Activated CD4-positive, alpha-beta T cell treated with anti-CD3 and anti-CD28 coated beads, Interleukin-2, amount 10 ng/mL, durations not matched to agents 7 days and 5 days (primary cell): ENCODE measurements at places on chromosomes 2 and 18.

- DNase-seq: no peak
Observed at GRCh38 chr2:102063487-102063911, 71.7 kb downstream of the IL1R2 start.

DNA sequence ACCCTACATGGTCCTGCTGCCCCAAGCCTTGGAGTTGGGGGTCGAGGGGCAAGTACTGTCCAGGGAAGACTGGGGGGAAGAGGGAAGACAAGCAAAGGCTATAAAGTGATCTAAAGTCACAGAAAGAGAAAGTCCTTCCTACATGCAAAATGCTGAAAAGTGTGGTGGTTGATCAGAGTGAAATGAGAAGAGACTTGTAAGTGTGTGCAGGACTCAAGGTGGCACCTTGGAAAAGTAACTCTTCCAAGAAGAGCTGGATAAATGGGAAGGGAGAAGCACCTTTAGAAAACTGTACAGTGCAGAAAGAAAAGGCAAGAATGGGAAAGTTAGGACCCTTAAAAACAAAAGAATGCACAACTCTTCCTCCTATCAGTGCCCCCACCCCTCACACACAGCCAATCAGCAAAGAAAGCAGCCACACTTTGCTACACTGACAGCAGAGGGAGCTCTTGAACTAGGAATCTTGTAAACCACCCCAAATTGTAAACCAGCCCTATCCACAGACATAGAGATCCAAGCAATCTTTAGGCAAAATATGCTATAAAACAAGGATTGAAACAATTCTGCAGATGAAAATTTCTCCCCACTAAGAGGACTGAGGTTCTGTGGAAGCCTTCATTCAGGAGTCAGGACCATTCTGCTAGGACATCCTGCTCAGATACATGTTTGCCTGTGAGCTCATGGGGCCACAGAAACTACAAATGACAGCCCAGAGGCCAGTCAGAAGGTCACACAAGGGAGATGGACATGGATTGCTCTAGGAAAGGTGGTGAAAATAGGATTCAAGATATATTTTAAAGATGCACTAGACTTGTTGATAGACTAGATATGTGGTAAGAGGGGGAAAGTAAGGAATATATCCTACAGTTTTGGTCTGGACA, 146.4 kb downstream of the FTCDNL1 start:
- peak; percentile 31 for DNase-seq

DNA sequence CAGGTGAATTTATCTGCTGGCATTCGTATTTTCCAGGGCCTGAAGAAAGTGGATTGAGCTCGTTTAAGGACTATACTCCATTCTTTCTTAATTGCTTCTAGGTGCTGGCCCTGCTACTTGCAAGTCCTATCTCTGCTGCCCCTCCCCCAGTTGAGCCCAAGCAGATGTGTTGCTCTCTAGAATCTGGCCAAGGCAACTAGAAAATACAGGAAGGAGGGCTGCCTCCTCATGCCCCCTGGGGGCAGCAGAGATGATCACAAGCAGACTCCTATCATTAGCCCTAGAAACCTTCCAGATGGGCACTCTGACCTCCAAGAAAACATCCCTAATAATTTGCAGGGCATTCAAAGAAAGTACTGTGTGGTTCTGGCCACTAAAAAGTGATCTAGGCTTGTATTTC, 72.5 kb upstream of the CYP26B1 start:
- no peak for DNase-seq

GRCh38 chr2:43265001-43265400, 38.6 kb upstream of the ZFP36L2 start:
- no peak for DNase-seq

DNA sequence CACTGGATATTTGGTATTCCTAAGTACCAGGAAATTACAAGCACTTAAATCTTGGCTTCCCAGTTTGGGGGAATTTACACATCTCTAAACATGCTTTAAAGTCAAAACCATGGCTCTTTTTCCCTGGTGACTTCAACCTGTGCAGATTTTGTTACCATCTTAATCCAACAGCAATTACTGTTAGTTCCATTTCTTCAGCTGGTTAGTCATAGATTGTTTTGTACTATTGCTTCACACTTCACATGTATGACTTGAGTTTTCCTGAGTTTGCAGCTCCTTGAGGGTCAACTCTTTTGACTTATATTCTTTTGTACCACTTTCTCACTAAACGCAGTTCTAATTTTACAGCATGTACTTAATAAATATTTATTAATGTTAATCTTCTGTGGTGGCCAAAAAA, 203.4 kb upstream of the RND3 start:
- DNase-seq: no peak

- no peak for DNase-seq
Observed at GRCh38 chr2:145108959-145109710, 589.2 kb upstream of the ZEB2 start.

- no peak for DNase-seq
Observed at GRCh38 chr2:160934991-160935390, 225.2 kb upstream of the TANK start.

DNA sequence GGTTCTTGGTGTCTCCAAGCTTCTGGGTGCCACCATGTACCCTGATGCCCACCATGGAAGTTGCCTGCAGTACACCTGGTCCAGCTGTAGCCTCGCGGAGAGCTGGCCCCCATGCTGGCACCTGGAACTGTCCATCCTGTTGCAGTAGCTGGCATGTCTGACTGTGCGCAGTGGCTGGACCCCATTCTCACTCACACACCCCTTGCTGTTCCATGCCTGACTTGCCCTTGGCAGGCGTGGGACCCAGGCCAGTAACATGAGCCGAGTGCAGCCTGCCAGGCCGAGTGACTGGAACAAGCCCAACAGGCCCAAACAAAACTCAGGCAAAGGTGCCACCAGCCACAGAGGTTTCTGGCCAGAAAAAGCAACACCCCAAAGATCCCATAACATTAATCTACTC, 73.8 kb downstream of the NEURL3 start:
- no peak for DNase-seq

- no peak for DNase-seq
Observed at GRCh38 chr2:28047681-28048080, 157.2 kb downstream of the BABAM2 start.

DNA sequence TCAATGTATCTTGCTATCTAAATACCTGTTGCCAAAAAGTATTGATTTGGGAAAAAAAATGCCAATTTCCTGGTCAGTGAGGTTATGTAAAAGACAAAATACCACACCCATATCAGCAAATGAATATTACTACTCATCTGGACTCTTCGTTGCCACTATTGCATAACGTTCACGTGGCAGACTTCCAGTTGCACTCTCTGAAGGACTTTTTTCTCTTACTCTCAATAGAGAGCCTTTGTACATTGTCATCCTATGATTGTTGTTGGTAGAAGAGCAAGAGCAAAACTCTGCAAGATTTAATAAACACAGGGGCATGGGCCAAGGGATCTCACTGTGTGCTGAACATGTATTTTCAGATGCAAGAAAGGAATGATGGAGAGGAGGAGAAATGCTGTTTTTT, 689.8 kb downstream of the MBD2 start:
- no peak for DNase-seq

DNA sequence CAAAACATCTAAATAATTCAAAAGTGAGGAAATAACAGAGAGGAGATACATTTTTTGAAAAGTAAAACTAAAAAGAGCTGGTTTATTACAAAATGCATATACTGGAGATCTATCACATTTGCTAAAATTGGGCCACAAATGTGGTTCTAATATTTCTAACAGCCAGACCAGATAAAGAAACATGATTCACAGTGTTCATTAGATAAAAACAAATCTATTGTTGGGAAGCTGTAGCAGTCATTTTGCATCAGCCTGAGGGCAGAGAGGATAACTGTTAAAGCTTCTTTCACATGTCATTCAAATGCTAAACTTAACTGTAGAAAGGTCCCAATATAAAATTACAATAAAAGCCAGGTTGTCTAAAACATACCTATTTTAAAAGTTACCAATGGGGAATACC, 148.3 kb downstream of the GULP1 start:
- DNase-seq: no peak

GRCh38 chr2:102622646-102623045, 3.3 kb downstream of the SLC9A2 start:
- DNase-seq: no peak

GRCh38 chr18:70289351-70290312, 787 bp downstream of the SOCS6 start:
- DNase-seq: peak; percentile 8

- DNase-seq: no peak
Observed at GRCh38 chr2:33104726-33105125, 158.0 kb downstream of the LTBP1 start.

- no peak for DNase-seq
Observed at GRCh38 chr18:48171490-48172188, 237.5 kb downstream of the ZBTB7C start.

DNA sequence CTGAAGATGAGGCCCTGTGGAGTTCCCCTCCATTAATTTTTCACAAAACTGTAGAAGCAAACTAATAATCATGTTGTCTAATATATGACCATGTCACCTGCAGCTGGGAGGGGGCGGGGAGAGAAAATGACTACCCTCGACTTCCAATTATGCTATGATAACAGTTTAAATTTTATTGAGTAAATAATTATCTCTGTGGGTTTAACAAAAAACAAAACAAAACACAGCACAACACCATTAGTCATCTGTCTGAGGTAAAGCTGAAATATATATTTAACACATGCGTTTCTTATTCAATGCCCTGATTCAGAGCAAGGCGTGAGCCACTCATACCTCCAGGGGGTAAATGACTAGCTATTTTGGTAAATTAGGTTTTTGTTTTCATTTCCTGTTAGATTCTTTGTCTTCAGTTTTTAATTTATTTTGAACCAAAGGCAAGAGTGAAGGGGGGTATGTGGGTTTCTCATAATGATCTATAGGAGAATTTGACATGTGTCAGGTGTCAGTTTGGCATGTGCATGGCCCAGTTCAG, 77.4 kb upstream of the ZCCHC2 start:
- no peak for DNase-seq

DNA sequence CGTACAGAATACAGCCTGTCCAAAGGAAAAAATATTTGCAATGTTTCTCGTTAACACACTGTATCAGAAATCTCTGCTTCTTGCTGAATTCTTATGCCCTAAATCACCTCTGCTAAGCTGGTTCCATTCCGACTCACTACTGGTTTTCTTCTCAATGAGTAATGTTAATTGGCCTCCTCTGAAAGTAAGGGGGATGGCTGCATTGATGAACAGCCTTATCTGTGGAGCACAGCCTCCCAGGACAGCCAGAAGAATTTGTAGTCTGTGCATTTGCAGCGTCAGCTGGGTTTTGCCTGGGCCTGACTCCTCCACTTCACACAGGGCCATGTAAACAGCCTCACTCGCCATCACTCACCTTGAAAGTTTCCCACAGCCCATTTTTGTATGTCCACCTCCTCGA, 127.7 kb downstream of the RNF152 start:
- DNase-seq: no peak

DNA sequence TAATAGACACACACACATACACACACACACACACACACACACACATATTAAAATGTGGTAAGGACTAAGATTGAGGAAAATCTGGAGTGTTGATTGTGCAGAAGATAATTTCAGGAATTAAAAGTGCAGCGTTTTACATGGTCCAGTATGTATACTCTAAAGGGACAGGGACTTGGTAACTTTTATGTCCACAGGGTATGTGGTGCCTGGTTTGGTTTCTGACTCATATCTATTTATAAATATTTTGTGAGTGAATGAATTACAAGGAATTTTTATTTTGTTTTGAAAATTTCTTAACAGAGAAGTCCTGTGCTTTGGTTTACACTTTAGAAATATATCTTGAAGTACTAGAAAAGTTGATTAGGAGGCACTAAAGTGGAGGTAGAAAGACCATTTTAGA, 287.7 kb upstream of the NXPH2 start:
- no peak for DNase-seq

DNA sequence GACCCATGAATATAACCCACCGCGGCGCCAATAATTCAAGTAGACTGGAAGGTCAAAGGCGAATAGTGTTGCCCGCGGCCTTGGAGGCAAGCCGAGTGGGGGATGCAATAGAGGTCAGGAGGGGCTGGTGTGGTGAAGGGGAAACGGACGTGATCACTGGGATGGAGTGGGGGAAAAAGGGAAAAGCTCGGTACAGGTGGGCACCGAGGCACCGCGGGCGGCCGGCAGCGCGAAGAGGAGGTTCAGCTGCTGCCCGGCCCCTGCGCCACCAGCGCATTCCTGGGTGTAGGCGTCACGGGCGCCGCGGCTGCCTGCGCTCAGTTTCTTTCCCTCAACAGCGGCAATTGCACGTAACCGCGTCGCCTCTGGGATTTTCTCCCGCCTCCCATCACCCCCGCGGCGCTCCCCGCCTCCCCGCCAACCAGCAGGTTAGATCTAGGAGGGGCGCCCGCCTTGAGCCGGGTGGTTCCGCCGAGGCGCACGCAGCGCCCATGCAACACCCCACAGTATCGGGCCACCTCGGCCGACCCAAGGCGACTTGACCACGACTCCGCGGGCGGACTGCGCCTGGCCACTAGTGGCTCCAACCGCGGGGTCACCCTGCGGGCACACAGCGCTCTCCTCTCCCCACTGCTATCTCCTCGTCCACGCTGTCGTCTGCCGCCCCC, 1.5 kb downstream of the RND3 start:
- no peak for DNase-seq

GRCh38 chr2:28129955-28130695, 239.6 kb downstream of the BABAM2 start:
- no peak for DNase-seq

DNA sequence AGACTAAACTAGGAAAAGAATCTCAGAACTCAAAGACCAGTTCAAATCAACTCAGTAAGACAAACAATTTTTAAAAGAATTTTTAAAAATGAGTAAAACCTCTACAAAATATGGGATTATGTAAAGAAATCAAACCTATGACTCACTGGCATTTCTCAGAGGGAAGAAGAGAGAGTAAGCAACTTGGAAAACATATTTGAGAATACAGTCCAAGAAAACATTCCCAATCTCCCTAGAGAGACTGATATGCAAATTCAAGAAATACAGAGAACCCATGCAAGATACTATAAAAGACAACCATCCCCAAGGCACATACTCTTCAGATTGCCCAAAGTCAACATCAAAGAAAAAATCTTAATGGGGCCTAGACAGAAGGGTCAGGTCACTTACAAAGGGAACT, 162.7 kb downstream of the WDPCP start:
- DNase-seq: no peak

DNA sequence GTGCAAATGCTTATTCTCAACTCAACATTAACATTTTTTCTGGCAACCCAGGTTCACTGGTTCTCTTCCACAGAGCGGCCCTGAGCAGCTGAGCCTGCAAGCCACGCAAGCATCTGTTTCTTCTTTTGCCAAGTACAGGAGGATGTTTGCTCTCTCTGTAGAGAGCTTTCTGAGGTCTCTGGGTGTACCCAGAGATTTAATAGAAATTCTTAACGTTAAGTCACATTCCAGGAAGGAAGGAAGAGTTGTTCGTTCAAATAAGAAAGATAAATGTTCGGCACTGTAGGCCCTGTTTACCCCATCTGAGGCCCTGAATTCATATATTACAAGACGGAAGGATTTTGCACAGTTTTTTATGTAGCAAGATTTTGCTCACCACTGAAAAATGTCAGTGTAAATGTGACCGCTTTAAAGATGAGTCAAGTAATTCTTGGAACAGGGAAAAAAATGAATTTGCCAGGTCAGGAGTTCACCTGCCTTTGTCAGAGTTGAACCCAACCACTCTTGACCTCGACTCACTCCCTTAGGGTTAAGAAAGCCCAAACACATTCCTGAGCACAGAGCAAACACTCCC, 30.1 kb downstream of the KCTD18 start:
- no peak for DNase-seq

GRCh38 chr2:35873921-35874320, 481.7 kb upstream of the CRIM1 start:
- DNase-seq: no peak
